ENCODE measurements at places on chromosomes 5 and 9.

DNA sequence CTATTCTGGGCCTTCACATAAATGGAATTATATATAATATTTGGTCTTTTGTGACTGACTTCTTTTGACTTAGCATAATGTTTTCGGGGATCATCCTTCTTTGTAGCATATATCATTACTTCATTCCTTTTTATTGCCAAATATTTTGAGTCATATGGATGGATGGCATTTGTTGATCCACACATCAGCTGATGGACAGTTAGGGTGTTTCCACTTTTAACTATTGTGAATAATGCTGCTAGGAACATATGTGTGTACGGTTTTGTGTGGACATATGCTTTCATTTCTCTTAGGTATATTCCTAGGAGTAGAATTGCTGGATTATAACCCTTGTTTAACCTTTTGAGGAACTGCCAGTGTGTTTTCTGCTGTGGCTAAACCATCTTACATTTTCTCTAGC, 249.6 kb downstream of the FANCC start:
- no peak for DNase-seq

GRCh38 chr5:142971303-142972013, 201.3 kb downstream of the ARHGAP26 start:
- no peak for DNase-seq

DNA sequence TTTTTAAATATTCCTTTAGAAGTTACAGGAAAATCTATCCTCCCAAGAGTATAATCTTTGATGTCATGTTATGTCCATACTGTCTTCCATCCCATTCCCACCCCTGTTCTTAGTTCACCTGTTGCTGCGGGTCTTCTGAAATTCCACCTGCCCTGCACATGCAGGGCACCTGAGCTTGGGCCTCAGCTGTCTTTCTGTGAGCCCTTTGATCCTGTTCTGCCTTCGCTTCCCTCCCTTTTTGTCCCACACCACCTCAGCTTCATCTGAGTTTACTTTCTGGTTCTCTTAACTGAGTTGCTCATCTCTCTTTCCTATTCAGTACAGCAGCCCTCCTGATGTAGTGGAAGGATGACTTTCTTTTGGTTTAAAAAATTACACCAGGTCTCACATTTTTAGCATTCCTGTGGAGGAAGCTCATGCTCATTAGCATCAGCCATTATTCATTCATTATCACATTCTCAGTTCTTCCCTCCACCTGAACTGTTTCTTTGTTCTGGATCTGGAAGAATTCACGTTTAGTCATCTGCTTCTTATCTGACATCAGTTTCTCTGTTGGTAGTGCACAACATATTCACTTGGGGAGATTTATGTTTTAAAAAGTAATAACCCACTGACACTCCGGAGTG, 211.0 kb downstream of the ADCY2 start:
- no peak for DNase-seq

GRCh38 chr5:160434022-160434531, 12.4 kb downstream of the PTTG1 start:
- DNase-seq: no peak

DNA sequence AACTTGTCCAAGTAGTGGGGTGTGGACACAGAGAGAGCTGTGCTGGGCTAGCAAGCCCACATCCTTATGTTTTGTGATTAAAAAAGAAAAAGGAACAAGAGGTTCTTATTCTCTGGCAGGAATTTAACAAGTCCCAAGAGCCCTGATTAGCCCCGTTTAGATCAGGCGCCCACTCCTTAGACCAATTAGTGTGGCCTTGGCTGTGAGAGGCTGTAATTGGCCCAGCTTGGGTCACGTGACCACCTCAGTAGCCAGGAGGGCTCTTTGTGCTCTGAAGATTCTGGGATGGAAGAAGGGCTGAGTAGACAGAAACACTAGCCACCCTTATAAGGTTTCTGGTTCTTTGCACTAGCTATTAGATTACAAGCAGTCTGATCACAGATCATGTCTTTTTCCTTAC, 31.1 kb downstream of the GCNT4 start:
- no peak for DNase-seq

DNA sequence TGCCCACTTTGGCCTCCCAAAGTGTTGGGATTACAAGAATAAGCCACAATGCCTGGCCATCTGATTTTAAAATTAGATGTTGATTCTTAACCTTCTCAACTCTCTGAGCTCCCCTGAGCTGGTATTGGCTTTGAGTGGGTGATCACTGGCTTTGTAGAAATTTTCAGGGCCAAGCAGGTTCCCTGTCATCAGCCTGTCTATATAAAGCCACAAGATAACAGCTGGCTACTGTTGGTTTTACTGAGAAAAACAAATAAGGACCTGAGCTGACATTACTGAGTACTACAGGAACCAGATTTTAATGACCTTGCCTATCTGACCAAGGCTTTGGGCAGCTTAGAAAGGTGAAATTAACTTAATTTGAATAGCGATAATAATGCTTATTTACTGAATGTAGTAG, 153.6 kb downstream of the MSX2 start:
- DNase-seq: no peak

DNA sequence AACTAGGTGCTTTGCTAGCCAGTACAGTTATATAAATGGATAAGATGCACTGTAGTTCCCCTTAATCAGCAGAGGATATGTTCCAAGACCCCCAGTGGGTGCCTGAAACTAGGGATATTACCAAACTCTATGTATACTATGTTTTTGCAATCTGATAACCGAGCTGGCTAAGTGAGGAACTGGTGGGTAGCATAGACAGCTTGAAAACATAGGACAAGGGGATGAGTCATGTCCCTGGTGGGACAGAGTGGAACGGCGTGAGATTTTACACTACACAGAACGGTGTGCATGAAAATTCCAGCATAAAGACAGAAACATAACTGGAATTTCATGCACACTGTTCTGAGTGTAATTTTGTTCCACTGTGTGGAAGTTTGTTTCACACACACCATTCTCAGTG, 86.9 kb downstream of the BASP1 start:
- DNase-seq: no peak

DNA sequence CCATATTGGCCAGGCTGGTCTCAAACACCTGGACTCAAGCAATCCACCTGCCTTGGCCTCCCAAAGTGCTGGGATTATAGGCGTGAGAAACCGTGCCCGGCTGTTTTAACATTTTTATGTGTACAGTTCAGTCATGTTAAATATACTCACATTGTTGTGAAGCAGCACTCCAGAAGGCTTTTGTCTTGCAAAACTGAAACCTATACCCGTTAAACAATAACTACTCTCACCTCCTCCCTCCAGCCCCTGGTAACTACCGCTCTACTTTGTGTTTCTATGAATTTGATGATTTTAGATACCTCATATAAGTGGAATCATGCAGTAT, 23.1 kb upstream of the SHB start:
- no peak for DNase-seq

GRCh38 chr5:33195431-33196165, 245.2 kb upstream of the TARS1 start:
- no peak for DNase-seq

GRCh38 chr5:89981878-89982773, 427.4 kb downstream of the CETN3 start:
- DNase-seq: no peak

- DNase-seq: no peak
Observed at GRCh38 chr9:13267743-13268142, 11.7 kb downstream of the MPDZ start.

DNA sequence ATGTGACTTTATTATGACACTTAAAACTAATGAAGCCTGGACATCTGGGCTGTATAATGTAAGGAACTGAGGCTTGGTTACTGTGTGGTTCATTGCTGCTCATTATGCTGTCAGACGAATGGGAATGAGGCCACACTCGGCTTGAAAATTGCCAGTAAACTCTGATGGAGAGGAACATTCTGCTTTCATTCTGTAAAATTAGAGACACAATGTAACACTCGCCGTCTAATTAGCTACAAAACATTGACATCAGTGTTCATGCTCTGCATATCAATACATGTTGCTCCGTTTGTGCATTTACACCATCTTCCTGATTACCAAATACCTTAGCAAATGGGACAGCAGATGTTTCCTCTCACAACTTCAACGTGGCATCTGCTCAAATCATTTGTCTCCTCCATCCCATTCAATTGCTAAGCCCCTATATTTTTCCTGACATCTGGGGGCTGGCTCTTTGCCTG, 133.0 kb downstream of the SLC28A3 start:
- no peak for DNase-seq

DNA sequence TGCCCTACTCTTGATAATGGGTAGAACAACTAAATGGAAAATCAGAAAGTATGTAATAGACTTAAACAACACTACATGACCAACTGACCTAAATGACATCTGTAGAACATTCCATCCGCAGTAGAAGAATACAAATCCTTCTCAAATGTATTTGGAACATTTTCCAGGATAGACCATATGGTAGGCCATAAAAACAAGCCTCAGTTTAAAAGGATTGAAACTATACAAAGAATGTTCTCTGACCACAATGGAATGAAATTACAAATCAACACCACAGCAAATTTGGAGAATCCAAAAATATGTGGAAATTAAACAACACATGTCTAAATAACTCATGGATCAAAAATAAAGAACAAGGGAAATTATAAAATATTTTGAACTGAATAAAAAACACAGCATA, 189.2 kb downstream of the NDUFS4 start:
- no peak for DNase-seq

DNA sequence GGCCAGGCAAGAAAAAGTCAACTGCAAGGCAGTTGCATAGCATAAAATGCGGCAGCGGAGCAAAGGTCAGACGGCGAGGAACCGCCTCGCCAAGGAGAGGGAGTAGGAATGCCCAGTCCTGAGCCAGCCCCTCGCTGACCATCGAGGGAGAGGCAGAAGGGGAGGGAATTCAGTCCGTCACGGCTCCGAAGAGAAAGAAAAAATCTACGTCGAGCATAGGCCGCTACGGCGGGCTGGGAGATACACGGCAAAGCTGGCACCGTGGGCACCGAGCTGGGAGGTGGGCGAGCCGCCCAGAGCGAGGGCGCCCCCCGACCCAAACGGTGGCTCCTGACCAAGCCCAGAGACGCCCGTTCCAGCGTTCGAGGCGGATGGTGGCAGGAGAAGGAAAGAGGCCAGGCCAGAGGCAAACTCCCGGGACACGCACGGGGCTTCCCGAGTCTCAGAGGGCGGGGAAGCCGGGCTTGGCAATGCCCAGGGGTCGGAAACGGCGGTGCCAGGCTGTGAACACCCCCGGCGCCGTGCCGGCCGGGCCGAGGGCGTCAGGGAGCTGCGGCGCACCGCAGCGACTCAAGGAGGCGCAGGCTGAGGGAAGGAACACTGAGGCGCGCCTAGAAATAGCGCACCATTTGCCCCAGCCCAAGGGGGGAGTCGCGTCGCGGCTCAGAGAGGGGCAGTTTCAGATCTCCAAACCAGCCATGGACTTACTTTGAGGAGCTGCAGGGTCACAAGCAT, 518 bp downstream of the SPRY4 start:
- no peak for DNase-seq

- DNase-seq: no peak
Observed at GRCh38 chr5:149826574-149826973, 96.5 kb downstream of the PPARGC1B start.

- DNase-seq: no peak
Observed at GRCh38 chr5:33794550-33795181, 97.1 kb downstream of the ADAMTS12 start.

- DNase-seq: no peak
Observed at GRCh38 chr9:127008076-127008475, 93.5 kb downstream of the RALGPS1 start.

DNA sequence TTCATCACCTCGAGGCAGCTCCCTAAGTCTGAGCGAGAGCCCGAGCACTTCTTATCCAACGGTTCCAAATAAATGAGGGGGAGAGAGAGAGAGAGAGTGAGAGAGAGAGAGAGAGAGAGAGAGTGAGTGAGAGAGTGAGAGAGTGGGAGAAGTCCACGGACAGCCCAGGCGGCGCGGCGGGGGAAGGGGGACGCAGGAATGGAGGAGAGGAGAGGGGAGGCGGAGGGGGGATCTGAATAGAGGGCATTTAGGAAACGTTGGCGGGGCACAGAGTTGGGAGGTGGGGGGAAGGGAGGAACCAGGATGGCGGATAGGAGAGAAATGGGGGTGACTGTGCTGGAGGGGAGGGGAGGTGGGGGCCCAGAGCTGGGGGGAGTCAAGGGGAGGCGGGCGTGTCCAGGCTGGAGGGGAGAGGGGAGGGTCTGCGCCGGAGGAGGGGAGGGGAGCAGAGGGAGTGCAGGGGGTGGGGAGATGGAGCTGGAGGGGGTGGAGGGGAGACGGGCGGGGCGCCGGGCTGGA, 398 bp upstream of the BASP1 start:
- DNase-seq: no peak

DNA sequence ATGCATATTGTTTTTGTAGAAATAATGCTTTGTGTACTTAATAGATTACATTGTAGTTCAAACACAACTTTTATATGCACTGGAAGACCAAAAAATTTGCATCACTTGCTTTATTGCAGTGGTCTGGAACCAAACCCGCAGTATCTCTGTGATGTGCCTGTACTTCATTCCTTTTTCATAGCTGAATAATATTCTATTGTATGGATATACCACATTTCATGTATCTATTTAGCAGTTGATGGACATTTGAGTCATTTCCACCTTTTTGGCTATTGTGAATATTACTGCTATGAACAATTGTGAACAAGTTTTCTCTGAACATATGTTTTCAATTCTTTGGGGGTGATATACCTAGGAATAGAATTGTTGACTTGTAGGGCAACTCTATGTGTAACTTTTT, 40.1 kb downstream of the ITGA1 start:
- DNase-seq: no peak

DNA sequence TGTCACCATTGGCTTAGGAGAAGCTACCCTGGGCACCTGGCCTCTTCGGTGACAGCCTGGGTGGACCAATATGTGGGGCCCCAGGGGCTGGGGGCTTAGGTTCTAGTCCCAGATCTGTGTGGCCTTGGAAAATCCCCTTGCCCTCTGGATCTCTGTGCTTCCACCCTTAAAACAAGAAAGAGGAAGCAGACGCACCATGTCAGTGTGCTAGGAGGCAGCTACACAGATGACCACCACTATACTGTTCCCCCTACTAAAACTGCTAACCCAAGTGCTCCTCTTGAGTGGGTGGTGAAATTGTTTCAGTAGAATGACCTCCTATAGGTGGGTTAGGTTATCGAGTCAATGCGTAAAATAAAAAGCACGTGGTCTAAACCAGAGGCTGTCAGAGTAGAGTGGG, 31.0 kb downstream of the AFAP1L1 start:
- DNase-seq: no peak

GRCh38 chr5:62762503-62762902, 183.9 kb downstream of the LRRC70 start:
- DNase-seq: no peak

Measured in SK-N-MC (cell line).